Esophagus squamous epithelium (tissue), 5 donors: ENCODE measurements at places on chromosomes 6 and 20. TPM values are rescaled to one million over a fixed set of nuclear protein-coding genes. Genes with fewer than 3 reads are reported as not detected.

The LIN28B gene
- total RNA-seq, result not detected

- H3K4me3 ChIP-seq, result no peak overlapping the region
- DNase-seq, result no peak
- no peaks in the 10 kb centered on the region for H3K36me3 ChIP-seq
- H3K27me3 ChIP-seq, result no peaks in the 10 kb centered on the region
Observed at GRCh38 chr6:113699239-113699638, 157.9 kb upstream of the MARCKS start.

The TRIM40 gene
- total RNA-seq, result not detected

DNA sequence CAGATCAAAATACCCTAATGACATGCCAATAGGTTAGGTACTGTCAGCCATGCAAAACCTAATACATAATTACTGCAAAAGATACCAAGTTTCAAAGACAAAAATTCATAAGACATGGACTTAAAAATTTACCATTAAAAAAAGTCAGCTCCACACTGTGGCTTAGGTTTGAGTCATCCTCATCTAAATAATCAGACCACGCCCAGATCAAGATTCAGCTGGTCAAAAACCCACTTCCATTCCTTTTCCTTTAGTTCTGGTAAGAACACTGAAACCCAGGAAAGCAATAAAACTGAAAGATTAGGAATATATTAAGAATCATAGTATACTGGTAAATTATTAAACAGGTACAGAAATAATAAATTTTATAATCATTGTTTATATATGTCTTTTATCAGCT, 81.0 kb upstream of the ASF1A start:
- no peaks in the 10 kb centered on the region for H3K4me1 ChIP-seq
- no peaks in the 10 kb centered on the region for H3K36me3 ChIP-seq
- H3K4me3 ChIP-seq, result no peak overlapping the region
- no peak for DNase-seq
- H3K27me3 ChIP-seq, result no peaks in the 10 kb centered on the region
- no peak overlapping the region for H3K27ac ChIP-seq

- H3K36me3 ChIP-seq, result no peaks in the 10 kb centered on the region
- no peaks in the 10 kb centered on the region for H3K27me3 ChIP-seq
Observed at GRCh38 chr20:40657526-40657925, 31.5 kb downstream of the MAFB start.
